ENCODE measurements at places on chromosomes 7 and 10. TPM values are rescaled to one million over a fixed set of nuclear protein-coding genes. Genes with fewer than 3 reads are reported as not detected.

The FAM221A gene
- 6.4 TPM for total RNA-seq

The FAM25A gene
- total RNA-seq = not detected

The FAM131B gene
- 2.9 TPM for total RNA-seq

The DYNC1I1 gene
- not detected for total RNA-seq

The KLF14 gene
- total RNA-seq = not detected

GRCh38 chr7:156473476-156474240, 166.9 kb upstream of the RNF32 start:
- DNase-seq = no peak

DNA sequence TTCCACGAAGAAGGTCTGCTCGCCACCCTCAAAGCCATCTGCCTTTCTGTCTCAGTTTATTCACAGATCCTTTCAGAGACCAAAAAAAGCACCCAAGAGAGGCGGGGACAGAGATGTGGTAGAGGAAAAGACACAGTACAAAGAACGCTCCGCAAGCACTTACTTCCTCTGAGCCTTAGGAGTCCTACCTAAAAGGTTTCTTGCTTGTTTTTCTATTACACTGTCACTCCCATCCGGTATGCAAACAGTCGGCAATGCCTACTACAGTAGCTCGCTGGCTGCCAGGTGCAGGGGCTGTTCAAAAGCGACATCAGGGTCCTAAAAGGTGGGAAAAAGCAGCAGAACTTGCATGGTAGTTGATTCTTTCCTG, 816 bp downstream of the TECPR1 start:
- DNase-seq = no peak

- DNase-seq = no peak
Observed at GRCh38 chr10:47264797-47265281, 35.2 kb upstream of the GDF10 start.

DNA sequence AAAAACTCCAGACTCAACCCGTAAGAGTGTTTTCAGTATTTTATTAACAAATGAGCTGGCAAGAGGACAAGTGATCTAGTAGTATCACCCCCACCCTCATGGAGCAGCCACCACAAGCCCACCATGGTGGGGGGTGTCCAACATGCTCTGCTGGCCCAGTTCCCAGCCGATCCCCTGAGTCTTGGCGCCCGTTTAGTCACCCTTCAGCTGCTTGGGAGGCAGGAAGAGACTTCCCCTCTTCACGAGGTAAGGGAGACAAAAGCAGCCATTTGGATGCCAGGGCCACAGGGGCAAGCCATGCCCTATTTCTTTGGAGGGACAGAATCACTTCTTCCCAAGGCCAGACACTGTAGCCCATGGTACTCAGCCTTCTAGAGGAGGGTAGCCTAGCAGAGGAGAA, 54.1 kb downstream of the NOD1 start:
- DNase-seq = no peak

GRCh38 chr7:23864973-23865372, 155.0 kb downstream of the STK31 start:
- DNase-seq = no peak
